ENCODE measurements at places on chromosomes 5 and 9.

- no peak for DNase-seq
Measured at GRCh38 chr5:179309383-179309670, 35.9 kb downstream of the ADAMTS2 start.

DNA sequence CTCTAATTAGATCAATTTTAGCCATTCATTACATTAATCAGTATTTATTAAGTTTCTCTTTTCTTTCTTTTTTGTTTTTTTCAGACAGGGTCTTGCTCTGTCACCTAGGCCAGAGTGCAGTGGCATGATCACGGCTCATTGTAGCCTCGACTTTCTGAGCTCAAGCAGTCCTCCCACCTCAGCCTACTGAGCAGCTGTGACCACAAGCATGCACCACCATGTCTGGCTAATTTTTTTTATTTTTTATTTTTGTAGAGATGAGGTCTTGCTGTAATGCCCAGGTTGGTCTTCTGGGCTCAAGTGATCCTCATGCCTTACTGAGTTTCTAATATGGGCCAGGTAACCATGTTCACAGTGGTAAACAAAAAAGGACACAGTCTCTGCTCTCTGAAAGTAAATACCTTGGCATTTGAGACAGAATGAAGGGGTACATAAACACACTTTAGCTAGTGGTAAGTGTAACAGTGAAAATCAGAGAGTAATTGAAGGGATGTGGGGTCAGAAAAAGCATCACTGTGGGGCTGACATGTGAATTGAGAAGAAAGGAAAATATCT, 336.3 kb downstream of the ADGRV1 start:
- no peak for DNase-seq

- no peak for DNase-seq
Measured at GRCh38 chr9:115883467-115884329, 269.9 kb upstream of the PAPPA start.

GRCh38 chr9:92527832-92528521, 7.8 kb downstream of the ECM2 start:
- no peak for DNase-seq

DNA sequence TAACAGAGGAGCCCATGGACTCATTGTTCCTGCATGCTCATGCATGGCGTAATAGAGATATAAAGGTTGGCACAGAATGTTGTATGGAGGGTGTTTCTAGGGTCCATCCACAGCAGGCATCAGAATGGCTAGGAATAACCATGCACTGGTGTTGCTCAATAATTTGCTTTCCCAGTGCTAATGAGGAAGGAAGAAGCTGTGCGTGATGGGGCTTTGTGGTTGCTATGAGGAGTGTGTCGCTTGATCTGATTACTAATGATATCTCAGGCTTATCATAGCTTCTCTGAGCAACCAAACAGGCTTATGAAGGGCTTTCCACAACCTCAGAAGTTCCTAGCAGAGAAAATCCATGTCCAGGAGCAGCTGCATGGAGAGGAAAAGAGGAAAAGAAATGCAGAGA, 151.3 kb upstream of the TRPC7 start:
- DNase-seq, result no peak

DNA sequence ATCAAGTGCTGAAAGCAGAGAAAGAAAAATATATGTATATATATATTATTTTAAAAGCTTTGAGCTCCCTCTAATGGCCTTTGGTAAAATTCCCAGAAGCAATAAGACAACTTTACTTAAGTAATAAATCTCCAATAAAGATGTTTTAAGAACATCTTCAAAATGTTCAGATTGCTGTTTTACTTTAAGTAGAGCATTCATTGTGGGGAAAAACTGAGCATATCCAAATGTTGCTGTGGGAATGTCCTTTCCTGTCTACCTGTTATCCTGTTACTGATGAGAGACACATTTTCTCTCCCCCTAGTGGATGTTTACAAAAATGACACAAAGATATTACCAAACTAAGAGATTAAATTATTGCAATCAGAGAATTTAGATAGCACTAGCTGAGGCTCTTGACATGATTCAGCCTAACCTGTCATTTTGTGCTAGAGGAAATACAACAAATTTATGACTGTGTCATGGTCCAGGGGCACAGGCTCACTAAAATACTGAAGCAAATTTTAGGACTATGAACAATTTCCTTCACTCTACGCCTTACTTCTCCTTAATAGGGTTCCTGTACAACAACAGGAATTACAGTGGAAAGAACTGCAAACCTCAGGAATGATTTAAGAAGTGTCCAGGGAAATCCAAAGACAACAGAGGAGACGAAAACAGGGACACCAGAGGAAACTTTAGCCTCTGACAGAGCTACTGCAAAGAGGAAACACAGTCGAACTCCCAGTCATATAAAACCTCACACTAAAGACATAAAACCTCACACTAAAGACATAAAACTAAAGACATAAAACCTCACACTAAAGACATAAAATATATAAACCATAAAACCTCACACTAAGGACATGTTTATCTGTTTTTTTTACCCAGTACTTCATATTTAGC, 24.3 kb upstream of the PRRC1 start:
- DNase-seq, result no peak

DNA sequence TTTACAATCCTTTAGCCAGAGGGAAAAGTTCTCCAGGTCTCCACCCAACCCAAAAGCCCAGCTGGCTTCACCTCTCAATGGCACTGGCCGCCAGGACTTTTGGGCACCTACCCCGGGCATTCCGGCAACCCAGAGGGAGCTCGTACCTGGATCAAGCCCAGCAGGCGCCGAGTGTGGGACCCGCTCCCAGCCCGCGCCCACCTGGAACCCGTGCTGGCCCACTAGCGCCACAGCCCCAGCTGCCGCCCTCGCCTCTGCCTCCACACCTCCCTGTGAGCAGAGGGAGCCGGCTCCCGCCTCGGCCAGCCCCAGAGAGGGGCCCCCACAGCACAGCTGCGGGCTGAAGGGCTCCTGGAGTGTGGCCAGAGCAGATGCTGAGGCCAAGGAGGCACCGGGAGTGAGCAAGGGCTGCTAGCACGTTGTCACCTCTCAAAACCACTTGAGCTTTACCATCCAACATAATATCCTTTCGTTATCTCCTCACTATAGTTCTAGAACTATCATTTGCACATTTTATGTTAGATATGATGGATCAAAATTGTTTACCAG, 69.7 kb downstream of the GCNT1 start:
- no peak for DNase-seq

GRCh38 chr9:110251212-110251611, 5.1 kb downstream of the TXN start:
- no peak for DNase-seq

- no peak for DNase-seq
Measured at GRCh38 chr9:121298689-121299466, 30.9 kb downstream of the GSN start.

DNA sequence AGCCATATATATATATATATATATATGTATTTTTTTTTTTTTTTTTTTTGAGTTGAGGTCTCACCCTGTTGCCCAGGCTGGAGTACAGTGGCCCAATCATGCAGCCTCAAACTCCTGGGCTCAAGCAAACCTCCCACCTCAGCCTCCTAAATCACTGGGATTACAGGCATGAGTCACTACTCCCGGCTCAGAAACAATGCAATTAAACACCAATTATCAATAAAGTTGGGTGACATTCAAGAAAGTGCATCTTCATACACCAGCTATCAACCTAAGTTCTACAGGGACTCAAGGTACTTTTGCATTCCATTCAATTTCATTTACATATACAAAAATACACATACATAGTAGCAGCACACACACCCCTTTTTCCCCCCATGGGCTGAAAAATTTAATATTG, 7.6 kb downstream of the FAM13B start:
- DNase-seq, result no peak

DNA sequence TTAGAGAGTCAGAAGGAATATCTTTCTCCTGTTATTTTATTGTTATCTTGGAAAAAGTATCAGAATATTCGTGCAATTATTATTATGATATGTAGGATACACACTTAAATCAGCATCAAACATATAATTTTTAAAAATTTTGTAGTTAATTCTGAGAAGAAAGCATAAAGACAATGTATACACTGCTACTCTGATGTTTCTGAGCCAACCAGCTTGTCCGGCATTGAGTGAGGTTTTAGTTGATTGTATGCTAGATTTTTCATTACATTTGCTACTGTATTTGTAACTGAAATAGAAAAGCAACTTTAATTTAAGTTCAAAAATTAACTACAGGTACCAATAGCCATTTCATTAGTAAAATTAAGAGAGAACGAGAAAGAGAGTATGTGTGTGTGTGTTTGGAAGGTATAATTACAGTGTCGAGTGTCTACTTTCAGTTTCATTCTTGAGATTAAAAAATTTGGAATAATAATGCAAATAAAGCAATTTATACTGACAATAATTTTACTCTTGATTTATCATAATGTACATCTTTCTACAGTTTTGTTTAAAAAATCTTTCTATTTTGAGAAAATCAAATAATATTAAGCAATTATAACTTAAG, 160.4 kb upstream of the CDH12 start:
- DNase-seq, result no peak

DNA sequence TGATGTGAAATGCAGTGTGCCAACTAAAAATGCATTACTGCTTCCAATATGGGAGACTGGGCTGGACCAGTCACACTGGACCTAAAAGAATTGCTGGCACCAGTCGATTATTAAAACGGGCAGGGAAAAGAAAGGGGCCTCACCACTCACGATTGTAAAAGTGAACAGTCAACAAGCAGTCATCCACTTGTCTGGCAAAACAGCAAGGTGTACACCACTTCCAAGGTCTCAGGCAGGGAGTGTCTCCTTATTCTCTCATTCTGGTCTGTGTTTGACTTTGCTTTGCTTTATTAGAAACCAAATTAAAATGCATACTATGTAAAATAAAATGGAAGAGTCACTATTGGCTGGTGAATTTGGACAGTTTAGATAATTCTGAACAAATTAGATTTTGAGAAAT, 57.8 kb upstream of the TRPM3 start:
- no peak for DNase-seq

- DNase-seq, result no peak
Measured at GRCh38 chr9:79977510-79978197, 405.9 kb downstream of the TLE4 start.

- DNase-seq, result no peak
Measured at GRCh38 chr5:159101685-159102084, 2.0 kb upstream of the EBF1 start.

DNA sequence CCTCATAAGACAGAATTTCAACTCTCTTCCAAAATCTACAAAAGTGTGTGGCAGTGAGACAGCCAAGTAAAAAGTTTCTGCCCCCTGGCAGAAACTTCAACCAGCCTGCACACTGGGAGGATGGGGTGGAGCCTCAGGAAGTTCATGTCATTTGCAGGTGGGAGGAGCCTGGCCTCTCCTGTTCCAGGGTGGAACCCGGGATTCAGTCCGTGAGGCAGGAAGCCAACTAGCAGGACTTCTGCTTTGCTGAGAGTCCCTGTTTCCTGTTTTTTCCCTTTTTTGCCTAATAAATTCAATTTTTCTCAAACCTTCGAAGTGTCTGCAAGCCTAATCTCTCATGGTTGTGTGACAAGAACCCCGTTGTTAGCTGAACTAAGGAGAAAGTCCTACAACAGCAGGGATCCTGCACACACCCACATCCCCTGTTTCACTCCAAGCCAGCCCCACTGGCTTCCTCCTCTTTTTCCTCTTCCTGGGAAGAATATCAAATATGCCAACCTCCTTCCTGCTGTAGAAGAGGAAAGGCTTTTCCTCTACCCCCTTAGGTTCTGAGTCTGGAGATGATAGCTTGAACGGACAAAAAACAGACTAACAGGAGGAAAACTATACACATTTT, 69.3 kb downstream of the ALDH7A1 start:
- DNase-seq, result no peak

DNA sequence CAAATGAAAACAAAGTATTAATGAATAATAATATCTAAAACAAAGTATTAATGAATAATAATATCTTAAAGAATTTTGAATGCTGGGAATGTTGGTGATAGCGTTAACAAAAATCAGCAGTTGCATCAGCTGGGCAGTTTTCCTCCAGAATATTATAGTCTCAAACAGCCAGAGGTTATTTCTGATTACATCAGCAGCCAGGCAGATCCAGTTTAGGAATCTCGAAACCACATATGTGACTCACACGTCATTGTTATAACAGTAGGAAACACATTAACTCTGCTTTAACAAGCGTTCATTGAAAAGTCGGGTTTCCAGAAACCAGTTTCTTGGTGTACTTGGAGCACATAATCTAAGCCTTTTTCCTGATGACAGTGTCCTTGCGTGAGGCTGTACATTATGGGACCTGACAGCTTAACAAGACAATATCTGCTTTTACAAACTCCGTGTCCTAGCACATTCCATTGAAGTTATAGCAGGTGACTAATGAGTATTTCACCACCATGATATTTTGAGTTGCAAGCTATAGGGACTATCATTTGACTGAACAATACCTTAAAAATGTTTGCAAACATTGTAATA, 559.5 kb upstream of the KLF4 start:
- DNase-seq, result peak; percentile 88

GRCh38 chr5:128253880-128254279, 170.3 kb downstream of the SLC12A2 start:
- no peak for DNase-seq

- DNase-seq, result no peak
Measured at GRCh38 chr5:175621971-175622370, 35.9 kb upstream of the HRH2 start.

DNA sequence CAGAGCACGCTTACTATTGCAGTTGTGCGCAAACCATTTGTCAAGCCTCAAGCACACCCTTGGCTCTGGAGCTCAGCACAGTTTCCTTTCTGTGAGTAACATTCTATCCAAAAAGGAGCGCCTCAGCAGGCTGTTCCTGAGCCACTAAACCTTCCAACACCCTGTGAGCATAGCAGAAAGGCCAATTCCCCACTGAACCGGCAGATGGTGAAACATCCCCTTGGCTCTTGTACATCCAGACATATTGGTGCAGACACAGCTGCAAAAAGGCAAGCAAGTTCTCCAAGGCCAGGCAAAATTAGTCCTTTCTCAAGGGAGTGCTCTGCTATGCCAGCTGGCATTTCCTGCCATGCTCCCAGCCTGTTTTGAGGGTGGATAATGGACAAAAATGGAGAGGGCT, 44.1 kb upstream of the CEMIP2 start:
- peak; percentile 50 for DNase-seq

- no peak for DNase-seq
Measured at GRCh38 chr9:79286992-79287707, 284.6 kb upstream of the TLE4 start.

DNA sequence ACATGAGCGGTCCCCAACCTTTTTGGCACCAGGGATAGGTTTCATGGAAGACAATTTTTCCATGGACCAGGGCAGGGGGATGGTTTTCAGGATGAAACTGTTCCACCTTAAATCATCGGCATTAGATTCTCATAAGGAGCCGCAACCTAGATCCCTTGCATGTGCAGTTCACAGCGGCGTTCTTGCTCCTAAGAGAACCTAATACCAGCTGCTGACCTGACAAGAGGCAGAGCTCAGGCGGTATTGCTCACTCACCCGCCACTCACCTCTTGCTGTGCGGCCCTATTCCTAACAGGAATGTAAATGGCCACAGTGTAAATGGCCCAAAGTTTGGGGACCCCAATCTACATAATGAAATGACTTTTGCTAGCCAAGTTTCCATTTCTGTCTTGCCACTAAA, 3.1 kb upstream of the PLIN2 start:
- DNase-seq, result no peak

- DNase-seq, result no peak
Measured at GRCh38 chr5:74258314-74258665, 382.2 kb downstream of the ENC1 start.
